ENCODE measurements at places on chromosomes 11 and 22.

DNA sequence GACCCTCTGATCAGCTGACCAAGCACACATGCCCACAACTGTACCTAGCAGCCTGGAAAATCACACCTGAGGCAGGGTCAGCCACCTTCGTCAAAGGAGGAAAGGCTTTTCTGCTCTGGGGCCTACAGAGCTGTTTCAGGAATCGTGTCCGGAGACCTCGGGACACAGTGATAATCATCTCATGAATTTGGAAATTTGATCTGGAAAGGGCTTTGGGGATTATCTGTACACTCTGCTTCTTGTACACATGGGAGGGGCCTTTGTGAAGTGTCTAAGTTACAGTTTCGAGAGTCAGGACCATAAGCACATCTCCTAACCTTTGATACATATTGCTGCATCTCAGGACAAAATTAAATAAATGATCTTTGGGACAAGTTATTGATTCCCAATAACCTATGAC, 1421.2 kb upstream of the TENM4 start:
- DNase-seq = no peak

DNA sequence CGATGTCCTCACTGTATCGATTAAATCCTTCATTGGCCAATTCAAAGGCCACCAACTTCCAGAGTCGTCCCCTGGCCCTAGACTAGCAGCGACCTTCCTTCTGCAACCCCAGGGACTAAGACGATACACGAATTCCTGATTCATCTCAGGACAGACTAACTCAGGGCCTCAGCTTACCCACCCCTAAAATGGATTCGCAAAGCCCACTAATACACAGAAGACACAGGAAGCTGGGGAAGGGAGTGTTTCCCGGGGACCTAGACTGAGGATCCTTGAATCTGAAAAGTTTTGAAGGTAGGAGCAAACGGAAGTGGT, 509 bp downstream of the LAMTOR1 start:
- DNase-seq = no peak

DNA sequence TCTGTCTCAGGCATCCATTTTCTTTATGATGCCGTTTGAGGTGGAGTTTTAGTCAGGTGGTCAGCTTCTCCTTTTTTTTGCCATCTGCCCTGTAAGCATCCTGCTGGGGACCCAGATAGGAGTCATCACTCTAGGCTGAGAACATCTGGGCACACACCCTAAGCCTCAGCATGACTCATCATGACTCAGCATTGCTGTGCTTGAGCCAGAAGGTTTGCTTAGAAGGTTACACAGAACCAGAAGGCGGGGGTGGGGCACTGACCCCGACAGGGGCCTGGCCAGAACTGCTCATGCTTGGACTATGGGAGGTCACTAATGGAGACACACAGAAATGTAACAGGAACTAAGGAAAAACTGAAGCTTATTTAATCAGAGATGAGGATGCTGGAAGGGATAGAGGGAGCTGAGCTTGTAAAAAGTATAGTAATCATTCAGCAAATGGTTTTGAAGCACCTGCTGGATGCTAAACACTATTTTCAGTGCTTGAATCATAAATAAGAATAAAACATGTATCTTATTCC, 10.9 kb upstream of the HBE1 start:
- DNase-seq = no peak

DNA sequence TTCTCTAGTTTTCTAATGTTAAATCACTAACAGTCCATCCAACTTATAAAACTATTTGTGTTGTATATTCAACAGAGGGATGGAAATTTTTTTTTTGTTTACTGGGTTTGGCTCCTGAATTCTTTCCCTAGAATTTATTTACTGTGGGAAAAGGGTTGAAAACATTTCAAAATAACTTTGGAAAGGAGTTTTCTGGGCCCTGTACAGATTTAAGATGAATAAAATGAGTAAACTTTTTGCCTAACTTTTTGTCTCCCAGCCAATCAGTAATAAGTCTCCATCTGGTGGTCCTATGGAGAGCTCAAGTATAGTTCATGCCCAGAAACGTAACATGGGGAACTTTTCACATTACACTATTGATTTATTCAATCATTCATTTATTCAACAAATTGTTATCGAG, 16.7 kb upstream of the PRSS23 start:
- no peak for DNase-seq

- no peak for DNase-seq
These were observed 78.5 kb upstream of the NCAM1 start for GRCh38 chr11:112882494-112883381.

DNA sequence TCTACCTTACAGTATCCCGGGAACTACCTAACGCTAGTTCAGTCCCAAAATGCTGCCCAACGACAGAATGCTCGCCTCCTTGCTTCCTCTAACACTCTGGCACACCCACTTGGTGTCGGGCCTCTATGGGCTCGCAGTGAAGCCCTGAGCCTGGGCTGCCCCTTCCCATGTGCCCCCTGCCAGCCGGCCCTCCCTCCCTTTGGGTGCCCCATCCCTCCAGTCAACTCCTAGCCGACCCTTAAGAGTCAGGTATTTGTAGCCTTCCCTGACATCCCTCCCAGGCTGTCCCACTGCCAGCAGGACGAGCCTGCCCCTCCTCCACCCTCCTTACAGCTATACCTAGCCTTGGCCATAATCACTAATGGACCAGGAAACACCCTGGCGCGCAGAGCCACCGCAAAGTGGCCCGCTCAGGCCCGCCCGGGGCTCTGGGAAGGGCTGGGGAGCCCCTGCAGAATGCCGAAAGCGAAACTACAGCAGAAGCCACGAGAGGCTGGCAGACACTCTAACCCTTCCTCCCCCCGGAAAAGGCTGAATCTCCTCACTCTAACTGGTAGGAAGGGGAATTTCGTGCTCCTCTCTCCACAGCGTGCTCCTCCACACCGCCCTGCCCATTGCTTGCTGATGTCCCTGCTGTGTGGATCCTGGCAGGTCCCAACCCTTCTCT, 8.2 kb downstream of the CBX7 start:
- peak; percentile 63 for DNase-seq

DNA sequence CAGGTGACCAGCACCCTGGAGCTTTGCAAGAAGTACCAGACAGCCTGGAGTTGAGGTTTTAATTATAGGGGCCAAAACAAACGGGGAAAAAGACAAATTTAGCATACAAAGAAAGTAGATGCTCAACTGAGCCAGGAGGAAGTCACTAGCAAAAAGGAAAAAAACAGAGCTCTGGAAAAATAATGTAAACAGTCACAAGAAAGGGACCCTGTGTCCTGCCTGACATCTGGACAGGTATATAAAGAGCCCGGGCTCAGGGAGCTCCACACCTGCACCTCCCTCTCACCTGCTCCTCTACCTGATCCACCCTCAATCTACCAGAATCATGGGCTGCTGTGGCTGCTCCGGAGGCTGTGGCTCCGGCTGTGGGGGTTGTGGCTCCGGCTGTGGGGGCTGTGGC, at the start of gene KRTAP5-10:
Gene KRTAP5-10 (plus strand): TSS at position 301 of the 400 bp plus-strand sequence. CDS start 25 bp downstream, at position 326.
- DNase-seq = no peak

DNA sequence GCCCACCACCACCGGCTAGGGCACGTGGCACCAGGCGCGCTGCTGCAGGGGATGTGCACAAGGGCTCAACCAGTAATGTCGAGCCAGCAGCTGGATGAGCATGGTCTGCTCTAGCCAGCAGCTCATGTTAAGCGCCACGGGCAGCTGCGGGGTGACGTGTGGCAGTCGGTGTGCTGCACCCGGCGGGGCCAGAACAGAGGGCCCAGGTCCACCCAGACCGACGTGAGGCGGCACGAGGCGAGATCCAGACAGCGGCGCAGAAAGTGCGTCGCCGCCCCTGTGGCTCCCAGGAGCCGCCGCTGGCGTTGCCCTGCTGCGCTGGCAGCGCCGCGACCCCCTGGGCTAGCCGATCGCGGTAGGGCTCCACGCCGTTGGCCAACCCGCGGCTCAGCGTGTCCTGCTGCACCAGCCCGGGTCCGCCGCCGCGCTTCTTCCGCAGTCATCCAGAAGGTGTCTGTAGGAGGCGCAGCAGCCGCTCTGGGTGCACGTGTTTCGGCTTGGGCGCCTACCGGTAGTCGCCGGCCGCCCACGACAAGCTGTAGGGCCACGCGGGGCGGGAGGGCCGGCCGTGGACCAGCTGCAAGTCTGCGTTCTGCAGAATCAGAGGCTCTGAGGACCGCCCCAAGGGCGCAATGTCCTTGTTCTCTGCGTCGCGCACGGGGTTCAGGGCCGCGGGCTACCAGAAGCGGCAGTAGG, 4.6 kb upstream of the GALR3 start:
- DNase-seq = peak; percentile 44

- no peak for DNase-seq
These were observed 132.3 kb upstream of the ZBED5 start for GRCh38 chr11:10990160-10990559.

- no peak for DNase-seq
These were observed 20.9 kb upstream of the SIK2 start for GRCh38 chr11:111581341-111581740.

DNA sequence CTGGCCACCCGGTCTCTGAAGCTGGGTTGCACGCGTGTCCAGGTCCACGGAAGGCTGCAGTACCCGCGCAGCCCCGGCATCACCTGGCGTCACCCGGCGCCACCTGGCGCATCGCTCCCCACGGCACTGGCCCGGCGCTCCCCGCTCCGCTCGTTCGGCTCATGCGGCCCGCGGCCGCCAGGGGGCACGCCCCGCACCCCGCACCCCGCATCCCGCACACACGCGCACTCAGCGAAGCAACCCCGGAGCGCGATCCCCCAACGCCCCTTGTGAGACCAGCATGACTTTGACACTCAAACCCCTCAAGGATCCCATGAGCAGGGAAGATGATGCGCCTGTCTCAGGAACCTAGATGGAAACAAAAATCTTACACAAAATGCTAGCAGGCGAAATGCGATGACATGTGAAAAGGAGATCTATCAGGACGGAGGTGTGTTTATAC, 11.9 kb downstream of the B3GNT6 start:
- DNase-seq = peak; percentile 66

- no peak for DNase-seq
These were observed 58.1 kb downstream of the SNX19 start for GRCh38 chr11:130858215-130858614.

GRCh38 chr11:68542617-68543016, 82.1 kb downstream of the PPP6R3 start:
- DNase-seq = no peak

Data from naive thymus-derived CD8-positive, alpha-beta T cell (primary cell).